ENCODE measurements at places on chromosomes 5 and 9.
A peak's percentile ranks its signal among the peaks of the same experiment; 100 is the strongest.

- DNase-seq = no peak
Observed at GRCh38 chr5:88388476-88389337, 120.1 kb upstream of the TMEM161B start.

DNA sequence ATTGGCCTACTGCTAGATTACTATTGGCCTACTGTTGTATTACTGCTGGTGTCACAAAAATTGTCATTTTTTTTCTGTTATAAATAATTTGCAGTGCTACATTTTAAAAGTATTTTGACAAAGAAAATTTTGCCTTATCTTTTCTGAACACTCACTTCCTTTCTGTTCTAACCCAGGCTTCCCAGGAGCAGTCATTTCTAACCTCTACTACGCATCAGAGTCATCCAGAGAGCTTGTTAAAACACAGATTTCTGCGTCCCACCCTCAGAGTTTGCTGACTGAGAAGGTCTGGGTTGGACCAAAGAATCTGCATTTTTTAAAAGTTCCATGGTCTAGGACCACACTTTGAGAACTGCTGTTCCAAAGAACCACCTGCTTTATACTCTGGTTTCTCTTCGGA, 306.1 kb downstream of the GLIS3 start:
- no peak for DNase-seq

GRCh38 chr9:91312717-91313325, 48.9 kb downstream of the AUH start:
- DNase-seq = no peak

GRCh38 chr9:98831696-98832095, 24.2 kb downstream of the GALNT12 start:
- no peak for DNase-seq

DNA sequence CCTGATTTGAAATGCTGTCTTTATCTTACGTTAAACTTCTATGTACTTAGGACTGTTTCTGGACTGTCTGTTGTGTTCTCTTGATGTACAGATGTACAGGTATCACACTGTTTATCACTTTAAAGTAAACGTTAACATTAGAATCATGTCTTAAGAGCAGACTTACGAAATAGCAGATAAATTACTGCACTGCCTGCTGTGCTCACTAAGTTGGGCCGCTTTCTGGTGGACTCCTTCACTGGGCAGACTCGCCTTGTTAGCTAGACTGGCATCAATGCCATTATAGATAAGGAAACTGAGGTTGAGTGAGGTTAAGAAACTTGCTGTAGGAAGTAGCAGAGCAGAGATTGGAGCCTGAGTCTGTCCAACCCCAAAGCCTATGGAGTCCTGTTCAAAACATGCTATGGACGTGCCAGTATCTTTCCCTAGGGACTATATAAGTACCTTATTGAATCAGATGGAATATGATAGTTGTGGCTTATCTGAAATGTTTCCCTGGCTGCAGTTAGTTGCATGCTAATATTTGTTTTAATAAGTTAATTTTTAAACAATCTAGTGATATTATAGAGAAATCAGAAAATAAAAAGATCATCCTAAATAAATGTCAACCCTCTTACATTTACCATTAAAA, 16.9 kb downstream of the ZNF618 start:
- DNase-seq = no peak

- peak; percentile 21 for DNase-seq
Observed at GRCh38 chr5:172932313-172933017, 26.8 kb upstream of the RPL26L1 start.

- DNase-seq = no peak
Observed at GRCh38 chr5:127425037-127425436, 92.4 kb upstream of the PRRC1 start.

- DNase-seq = no peak
Observed at GRCh38 chr9:90579181-90579580, 63.4 kb downstream of the DIRAS2 start.

DNA sequence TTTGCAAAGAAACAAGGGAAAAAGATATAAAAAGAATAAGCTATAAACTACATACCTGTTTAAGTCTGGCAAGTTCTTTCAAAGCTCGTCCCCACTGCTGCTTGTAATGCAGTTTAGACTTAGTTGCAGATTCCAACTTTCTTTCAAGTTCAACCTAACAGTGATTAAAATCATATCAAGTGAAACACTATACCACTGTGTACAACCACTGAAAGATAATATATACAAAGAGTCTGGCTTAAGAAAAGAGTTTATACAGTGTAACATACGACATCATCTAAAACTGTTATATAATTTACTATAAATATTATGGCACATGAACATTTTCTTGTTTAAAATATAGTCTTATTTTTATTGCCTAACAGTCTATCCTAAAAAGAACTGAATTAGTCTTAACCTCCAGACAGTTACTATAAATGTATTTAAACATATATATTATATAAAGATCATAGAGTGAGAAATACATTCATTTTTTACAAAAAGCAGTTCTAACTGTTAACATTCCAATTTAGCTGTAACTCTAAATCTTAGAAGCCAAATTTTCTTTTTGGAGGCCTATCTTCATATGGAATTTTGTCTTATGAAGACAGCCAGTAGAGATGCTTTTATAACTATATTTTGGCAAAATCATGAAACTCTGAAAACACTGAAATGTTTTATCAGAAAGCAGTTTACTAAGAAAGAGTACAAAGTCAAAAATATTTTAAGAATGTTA, 58.6 kb downstream of the CEP120 start:
- no peak for DNase-seq

DNA sequence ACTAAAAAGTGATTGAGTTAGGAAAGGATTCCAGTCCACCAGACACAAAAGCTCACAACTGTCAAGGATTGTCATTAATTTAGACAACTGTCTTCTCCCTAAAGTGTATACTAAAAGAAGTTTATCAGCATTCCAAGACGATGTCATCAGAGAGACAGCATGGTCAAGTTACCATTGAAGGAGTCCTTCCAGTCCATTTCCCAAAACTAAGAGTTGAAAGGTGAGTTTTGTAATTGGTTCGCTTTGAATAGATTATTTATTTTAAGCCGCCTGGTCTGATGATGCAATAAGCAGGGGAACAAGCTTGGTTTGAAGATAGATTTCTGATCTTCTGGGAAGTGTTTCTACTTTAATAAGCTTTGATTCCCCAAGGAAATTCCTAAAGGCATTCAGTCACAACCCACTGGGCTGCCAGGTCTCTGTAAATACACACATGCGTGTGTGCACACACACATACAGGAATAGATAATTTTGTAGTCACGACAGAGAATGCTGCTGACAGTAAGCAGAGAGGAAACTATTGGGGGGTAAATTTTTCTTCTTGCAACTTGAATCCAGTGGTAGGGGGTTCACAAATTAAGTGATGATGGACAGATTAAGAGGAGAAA, 234.8 kb downstream of the PIK3R1 start:
- no peak for DNase-seq

GRCh38 chr9:38018241-38018957, 50.6 kb downstream of the SHB start:
- no peak for DNase-seq

GRCh38 chr5:140116716-140117115, 2.8 kb downstream of the PURA start:
- DNase-seq = no peak

- DNase-seq = no peak
Observed at GRCh38 chr9:2018764-2019558, 3.8 kb downstream of the SMARCA2 start.

DNA sequence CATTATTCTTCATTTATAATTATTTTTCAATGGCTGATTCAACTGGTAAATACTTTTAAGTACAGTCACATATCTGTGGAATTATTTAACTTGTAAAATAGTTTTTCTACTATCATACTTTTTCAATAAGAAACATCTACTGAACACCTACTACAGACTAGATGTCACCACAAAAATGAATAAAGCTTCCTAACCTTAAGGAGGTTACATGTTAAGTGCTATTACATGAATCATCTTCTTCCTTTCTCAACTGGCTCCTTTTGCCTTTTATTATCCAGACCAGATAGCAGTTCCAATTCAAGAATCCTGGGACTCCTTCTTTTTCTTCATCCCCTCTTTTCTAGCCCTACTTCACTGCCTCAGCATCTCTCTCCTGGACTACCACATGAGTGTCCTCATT, 4.7 kb downstream of the PGGT1B start:
- DNase-seq = no peak

DNA sequence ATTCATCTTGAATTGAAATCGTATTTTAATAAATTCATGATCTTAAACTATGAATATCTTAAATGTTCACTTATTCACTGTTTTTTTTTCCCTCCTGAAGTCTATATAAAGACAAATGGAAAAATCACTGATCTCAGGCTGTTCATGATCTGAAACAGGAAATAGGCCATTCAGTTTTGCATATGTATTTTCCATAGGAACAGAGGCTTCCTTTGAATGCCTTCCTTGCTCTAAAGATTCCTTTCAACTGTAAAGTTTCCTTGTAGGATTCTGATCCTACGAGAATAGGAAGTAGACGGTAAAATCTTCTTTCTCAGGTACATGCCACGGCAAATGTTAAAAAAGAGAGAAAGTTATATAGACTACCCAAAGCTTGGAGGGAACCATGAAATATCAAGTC, 194.4 kb upstream of the PPP1R2B start:
- DNase-seq = no peak

DNA sequence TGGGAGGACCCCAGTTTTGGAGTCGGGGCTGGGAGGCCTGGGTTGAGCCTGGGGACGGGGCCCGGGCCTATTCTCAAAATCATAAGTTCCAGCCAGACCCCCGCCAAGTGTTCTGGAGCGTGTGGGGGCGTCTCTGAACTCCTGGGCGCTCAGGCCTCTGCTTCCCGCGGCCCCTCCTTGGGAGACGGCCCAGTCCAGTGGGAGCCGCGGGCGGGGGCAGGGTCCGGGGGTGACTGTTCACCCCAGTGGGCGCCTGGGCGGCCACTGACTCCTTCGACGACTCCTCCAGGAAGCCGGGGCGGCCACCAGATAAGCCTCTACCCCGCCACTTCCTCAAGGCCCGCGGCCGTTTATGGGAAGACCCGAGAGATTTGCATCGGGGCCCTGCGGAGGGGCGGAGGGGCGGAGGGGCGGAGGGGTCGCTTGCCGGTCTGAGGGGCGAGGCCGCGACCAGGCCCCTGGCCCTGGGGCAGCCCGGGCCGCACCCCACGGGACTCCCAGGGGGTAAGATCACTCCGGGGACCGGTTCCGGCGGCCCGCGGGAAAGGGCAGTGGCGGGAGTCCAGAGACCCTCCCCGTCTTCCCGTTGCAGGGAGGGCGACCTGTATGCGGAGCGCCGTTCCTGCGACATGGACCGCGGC, 655 bp downstream of the TOR4A start:
- DNase-seq = no peak

GRCh38 chr5:138649316-138649720, 74.1 kb upstream of the HSPA9 start:
- DNase-seq = no peak

- DNase-seq = no peak
Observed at GRCh38 chr9:35748858-35749514, at the start of the genes GBA2 and RGP1. Gene GBA2, minus strand, starts transcription at chr9:35749228. Its CDS starts 524 bp downstream, at chr9:35748704. Gene RGP1, plus strand, starts transcription at chr9:35749287. Its CDS starts 469 bp downstream, at chr9:35749756.

GRCh38 chr9:14211564-14211963, 102.4 kb downstream of the NFIB start:
- no peak for DNase-seq

GRCh38 chr5:91283899-91284298, 99.2 kb downstream of the ARRDC3 start:
- no peak for DNase-seq

DNA sequence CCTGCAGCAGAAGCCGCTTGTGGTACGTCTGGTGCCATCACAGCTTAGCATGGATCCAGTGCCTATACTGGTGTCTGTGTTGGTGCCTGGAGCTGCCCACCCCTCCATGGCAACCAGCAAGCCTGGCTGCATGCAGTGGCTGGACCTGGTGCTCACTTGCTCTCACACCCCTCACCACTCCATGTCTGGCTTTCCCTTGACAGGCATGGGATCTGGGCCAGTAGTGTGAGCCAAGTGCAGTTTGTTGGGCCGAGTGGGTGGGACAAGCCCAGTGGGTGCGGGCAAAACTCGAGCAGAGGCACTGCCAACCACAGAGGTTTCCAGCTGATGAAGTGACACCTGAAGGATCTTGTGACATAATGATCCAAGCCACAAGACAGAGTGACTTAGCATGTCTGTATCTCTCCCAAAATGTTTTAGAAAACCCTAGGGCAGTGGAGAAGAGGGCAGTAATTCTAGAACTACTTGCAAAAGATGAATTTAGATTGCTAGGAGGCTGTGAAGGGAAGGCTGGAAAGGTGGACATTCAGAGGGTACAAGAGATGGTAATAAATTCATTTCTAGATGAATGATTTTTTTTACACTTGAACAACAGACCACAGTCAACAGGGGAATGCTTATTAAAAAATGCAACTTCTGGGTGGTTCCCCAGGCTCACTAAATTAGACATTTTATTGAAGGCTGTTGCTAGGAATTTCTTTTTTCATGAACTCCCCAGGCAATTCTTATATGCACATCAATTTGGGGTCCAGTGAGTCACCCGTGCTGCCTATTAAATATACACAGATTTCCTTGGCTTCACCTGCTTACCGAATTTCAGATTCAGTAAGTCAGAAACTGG, 660.3 kb downstream of the TLR4 start:
- no peak for DNase-seq

DNA sequence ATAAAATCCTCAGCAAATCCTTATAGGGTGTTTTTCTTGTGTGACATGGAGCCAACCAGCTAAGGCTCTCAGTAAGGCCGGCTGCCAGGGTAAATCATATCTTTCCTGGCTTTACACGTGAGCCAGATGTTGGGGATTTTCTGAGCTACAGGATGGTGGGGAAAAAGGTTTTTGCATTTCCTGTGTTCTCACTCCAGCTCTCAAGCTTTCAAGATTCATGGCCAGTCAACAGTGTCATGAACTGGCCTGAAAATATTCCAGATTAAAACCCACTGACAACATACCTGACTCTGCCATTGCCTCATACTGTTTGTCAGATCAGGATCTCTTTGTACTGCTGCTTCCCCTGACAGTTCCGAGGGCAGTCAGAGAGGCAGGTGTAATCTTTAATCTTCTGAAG, 306.9 kb downstream of the GLIS3 start:
- DNase-seq = no peak

DNA sequence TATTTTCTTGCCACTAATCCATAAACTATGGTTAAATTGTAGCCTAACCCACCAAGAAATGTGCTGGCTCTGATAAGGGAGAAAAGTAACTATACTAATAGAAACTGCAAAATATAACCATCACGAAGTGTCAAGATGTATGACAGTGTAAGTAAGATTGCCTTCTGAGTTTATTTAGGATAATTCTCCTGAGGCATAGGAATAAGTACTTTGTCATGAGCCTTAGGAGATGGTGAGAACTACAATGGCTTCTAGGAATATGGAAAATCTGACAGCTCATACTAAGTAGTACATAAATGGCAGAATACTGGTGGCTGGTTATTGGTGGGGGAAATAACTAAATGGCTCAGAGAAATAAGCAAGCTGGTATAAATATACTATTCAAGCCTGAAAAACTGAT, 543.9 kb downstream of the PRR16 start:
- no peak for DNase-seq

Measured in stimulated activated CD8-positive, alpha-beta memory T cell treated with anti-CD3 and anti-CD28 coated beads, Interleukin-7, amount 100 ng/mL, for 24 hours (primary cell).